ENCODE measurements at places on chromosomes 12 and 14.

- no peak overlapping the region for H3K4me3 ChIP-seq
- DNase-seq: no peak
- H3K36me3 ChIP-seq: peaks cover 4% of the 10 kb centered on the region
Observed at GRCh38 chr12:12327802-12328201, 22.2 kb downstream of the MANSC1 start.

DNA sequence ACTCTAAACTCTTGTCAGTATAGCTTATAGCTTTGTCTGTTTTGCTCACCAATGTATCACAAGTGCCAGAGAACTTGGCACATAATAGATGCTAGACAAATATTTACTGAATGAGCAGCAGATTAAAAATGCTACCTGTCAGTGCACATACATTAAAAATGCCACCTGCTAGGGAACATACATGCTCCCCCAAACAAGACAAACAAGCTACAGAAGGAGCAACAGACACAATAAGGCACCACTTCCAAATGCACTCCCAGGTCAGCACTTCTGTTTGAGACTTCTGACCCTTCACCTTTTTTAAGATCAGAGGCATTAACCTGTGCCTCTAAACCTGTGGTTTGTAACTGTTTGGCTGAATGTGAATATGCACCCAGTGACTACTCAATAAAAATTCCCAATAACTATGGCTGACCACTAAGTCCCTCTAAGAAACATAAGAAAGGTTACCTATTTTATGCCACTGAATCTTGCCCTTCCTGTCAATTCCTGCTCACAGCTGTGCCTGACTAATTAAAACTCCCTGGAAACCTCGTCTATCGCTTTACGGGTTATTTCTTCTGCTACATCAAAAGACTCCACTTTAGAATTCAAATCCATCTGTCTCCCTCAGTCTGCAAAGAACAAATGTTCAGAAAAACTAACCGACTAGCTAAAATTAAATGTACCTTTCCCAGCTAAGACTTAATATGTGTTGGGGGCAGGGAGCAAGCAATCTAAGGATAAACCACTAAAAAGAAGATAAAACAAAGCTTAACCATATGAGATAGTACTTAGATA lies 41.0 kb downstream of the HECTD4 start:
- no peak for DNase-seq
- peaks cover 6% of the 10 kb centered on the region for H3K36me3 ChIP-seq
- H3K27ac ChIP-seq: no peak overlapping the region
- H3K4me3 ChIP-seq: no peak overlapping the region
- peaks cover 18% of the 10 kb centered on the region for H3K4me1 ChIP-seq
- H3K27me3 ChIP-seq: no peaks in the 10 kb centered on the region

- DNase-seq: no peak
- H3K4me3 ChIP-seq: peak overlapping the region; percentile 9
Observed at GRCh38 chr12:12474931-12475795, 87.5 kb downstream of the DUSP16 start.

- H3K27me3 ChIP-seq: no peaks in the 10 kb centered on the region
- no peak overlapping the region for H3K4me3 ChIP-seq
- H3K36me3 ChIP-seq: no peaks in the 10 kb centered on the region
- H3K27ac ChIP-seq: no peak overlapping the region
- no peak for DNase-seq
Observed at GRCh38 chr14:86013641-86014040, 483.7 kb downstream of the FLRT2 start.

- H3K4me1 ChIP-seq: peaks cover 20% of the 10 kb centered on the region
- no peak overlapping the region for H3K4me3 ChIP-seq
- no peak overlapping the region for H3K27ac ChIP-seq
- H3K27me3 ChIP-seq: peaks cover 33% of the 10 kb centered on the region
- no peaks in the 10 kb centered on the region for H3K36me3 ChIP-seq
Observed at GRCh38 chr12:52211716-52212585, 20.1 kb upstream of the KRT80 start.

DNA sequence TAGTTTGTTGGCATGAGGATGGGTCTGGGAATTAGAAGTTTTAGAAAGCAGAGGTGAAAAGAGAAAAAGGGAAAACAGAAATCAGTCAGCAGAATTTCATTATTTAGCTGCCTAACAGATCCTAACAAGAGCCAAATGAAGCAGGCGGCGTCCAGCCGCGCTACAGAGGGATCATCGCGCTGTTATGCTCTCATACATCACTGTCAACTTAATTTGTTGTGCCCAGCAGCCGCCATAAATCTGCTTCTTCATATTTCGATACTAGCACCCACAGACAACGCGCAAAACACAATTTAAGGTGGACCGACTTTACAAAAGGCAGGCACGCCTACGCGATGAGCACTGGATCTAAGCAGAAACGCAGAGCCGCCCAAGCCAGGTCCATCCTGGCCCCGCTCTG lies 66.7 kb downstream of the SETD3 start:
- H3K4me1 ChIP-seq: peaks cover 4% of the 10 kb centered on the region
- DNase-seq: no peak
- no peaks in the 10 kb centered on the region for H3K27me3 ChIP-seq
- H3K36me3 ChIP-seq: peaks cover 39% of the 10 kb centered on the region

- peaks cover 10% of the 10 kb centered on the region for H3K4me1 ChIP-seq
- H3K27me3 ChIP-seq: peaks cover 10% of the 10 kb centered on the region
- no peaks in the 10 kb centered on the region for H3K36me3 ChIP-seq
- no peak overlapping the region for H3K4me3 ChIP-seq
Observed at GRCh38 chr14:97046967-97047366, 249.8 kb downstream of the VRK1 start.

DNA sequence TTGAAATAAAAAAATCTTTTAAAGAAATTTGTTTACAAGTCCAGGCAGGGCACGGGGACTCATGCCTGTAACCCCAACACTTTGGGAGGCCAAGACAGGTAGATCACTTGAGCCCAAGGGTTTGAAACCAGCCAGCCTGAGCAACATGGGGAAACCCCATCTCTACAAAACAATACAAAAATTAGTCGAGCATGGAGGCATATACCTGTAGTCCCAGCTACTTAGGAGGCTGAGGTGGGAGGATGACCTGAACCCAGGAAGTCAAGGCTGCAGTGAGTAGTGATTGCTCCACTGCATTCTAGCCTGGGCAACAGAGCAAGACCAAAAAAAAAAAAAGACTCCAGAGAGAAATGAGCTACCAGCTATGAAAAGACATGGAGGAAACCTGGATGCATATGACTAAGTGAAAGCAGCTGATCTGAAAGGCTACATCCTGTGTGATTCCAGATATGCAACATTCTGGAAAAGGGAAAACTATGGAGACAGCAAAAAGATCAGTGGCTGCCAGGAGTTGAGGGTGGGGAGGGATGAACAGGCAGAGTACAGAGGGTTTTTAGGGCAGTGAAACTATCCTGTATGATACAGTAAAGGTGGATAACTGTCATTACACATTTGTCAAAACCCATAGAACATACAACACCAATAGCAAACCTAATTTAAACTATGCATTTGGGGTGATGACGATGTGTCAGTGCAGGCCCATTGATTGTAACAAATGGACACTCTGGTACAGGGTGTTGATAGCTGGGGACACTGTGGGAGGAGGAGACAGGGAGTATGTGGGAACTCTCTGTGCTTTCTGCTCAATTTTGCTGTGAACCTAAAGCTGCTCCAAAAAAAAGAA lies 59.9 kb downstream of the PRKAB1 start:
- H3K27me3 ChIP-seq: no peaks in the 10 kb centered on the region
- no peaks in the 10 kb centered on the region for H3K36me3 ChIP-seq
- no peak for DNase-seq

Data from left ventricle myocardium inferior (tissue), 1 donor.